Pons (tissue), 1 donor: ENCODE measurements at places on chromosomes 5 and 9.

DNA sequence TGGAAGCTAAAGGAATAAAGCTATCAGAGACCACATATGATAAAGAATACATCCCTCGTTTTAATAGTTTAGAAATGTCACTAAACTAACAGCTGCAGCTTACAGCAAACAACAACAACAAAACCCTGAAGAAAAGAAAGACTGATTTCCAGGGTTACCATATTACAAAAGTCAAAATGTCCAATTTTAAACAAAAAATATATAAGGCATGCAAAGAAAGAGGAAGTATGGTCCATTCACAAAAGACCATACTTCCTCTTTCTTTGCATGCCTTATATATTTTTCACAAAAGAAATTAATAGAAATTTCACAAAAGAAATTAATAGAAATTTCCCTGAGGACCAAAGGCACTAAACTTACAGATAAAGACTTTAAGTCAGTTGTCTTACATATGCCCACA is 354.2 kb downstream of the ARL15 start:
- DNase-seq: no peak

DNA sequence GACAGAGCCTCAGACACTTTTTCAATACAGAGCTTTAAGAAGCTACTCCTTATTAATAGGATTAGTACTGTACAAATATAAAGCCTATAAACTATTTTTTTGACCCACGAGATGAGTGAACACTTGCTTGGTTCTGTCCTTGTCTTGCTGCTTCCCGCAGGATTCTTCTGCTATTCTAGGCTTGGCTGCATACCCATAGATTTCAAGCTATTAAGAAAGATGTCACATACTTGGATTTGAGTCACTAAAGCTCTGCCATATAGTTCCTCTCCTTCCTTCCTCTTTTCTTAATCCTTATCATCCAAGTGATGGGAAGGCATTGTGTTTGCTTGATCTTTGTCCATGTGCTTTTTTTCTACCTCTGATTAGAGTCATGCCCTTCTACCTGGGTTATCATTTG is 361.2 kb upstream of the TRPC7 start:
- DNase-seq: no peak

DNA sequence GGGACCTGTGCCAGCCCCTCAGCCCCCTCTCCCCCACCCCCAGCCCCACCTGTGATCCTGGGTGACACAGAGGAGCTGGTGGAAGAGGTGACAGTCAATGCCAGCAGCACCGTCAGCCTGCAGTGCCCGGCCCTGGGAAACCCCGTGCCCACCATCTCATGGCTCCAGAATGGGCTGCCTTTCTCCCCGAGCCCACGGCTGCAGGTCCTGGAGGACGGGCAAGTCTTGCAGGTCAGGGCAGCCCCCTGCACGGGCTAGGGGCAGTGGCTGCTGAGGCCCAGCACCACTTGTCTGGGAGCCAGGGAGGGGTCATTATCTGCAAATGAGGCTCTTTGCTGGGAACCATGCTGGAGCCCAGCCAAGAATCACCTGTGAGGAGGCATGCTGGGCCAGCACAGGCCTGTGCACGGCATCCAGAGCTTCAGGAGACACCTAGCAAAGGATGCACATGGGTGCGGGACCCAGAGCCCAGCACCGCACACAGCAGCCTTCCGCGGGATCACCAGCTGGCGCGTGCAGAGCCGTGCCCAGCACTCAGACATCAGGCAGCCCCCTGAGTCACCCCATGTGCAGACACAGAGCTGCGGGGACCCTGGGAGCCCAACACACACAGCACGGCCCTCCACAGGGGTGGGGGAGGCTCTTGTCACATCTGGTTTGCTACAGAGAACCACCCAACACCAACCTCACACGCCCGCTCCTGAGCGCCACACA is 62.0 kb upstream of the ASS1 start:
- DNase-seq: no peak

GRCh38 chr5:94240596-94240992 is 377.8 kb downstream of the KIAA0825 start:
- no peak for DNase-seq

- DNase-seq: no peak
Measured at GRCh38 chr5:156401804-156402203, 74.8 kb downstream of the SGCD start.

DNA sequence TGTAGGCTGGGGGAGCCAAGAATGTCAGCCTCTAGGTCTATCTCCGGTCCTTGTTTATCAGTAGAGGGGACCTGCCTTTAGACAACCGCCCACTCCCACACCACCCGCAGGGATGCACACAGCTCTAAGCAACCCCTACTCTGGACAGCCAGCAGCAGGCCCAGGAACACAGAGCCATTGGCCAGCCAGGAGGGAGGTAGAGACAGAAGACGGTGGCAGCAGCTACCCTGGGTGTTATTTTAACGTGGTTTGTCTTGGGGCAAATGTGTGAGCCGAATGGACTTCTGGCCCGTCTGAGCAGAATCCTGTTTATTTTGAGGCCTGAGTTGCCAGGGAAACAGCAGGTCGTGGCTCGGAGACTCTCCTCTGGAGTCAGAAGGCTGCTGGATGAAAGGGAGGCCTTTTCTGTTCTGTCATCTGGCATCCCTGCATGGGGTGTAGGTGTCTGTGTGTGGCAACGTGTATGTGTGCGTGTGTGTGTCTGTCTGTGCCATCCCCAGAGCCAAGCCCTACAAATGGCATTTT is 382 bp upstream of the FGF1 start:
- DNase-seq: peak; percentile 72

- no peak for DNase-seq
Measured at GRCh38 chr5:16797951-16798350, 138.1 kb downstream of the MYO10 start.

DNA sequence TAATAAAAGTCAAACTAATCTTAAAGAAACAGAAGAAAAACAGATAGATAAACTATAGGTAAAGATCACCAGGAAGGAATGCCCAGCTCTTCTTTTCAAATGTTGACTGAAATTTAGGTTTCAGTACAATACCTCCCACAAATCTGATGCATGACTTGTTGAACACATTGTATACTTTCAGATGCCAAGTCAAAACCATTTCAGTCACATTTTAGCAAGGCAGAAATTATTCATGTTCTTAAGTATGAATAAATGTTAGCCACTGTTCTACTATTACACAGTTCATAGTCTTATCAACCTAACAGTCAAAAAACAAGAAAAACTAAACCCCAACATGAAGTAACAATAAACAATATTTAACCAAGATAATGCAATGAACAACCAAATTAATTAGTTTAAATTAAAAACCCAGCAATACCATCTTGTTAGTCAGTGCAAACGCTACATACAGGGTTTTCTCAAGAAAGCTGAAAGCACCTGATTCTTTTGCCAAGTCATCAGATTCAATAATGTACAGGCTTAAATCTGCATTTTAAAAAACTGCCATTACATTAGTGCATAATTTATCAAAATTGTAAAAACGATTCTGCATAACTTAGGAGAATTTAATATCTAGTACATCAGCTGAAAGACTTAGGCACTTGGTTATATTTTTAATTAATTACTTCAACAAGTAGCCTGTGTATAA is 20.0 kb upstream of the PDCL start:
- DNase-seq: no peak

- no peak for DNase-seq
Measured at GRCh38 chr9:113934829-113935676, 58.9 kb downstream of the ZNF618 start.

DNA sequence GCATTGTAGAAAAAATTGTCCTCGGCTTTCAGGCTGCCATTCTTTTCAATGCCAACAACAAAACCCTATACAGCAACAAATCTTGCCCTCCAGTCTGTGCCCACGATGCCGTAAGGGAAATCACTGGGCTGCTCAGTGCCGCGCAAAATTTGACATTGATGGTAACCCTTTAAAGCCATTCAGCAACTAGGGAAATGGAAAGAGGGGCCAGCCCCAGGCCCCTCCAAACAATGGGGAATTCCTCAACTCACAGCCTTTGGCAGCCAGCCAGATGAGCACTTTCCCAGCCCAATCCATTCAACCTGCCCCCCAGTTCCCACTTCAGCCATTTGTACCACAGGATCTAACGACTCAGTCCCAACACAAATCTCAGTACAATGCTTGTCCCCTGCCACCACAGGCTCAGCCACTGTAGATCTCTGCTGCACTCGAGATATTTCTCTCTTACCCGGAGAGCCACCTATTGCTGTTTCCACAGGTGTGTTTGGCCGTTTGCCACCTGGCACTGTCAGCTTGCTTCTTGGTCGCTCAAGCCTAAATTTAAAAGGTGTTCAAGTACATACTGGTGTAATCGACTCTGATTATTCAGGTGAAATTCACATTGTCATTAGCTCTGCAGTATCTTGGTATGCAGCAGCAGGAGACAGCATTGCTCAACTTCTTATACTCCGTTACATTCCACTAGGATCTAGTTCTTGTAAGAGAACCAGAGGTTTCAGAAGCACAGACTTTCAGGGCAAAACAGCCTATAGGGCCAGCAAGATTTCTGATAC is 103.3 kb downstream of the SYK start:
- no peak for DNase-seq

DNA sequence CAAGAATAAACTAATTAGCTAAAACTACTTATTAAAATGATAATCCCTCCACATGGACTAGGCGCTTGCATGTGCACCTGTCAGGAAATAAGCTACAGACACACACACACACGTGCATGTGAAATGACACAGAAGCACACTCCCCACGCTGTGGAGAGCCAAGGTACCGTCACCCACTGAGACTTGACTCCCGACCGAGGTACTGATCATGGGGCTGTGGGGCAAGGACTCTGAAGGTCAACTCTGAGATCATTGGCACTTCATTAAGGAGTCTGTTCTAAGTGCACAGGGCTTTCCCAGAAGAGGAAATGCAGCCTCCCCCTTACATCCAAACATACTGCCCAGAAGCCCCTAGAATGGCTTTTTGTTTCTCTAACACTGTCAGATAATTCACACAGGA is 264.4 kb upstream of the WWC1 start:
- no peak for DNase-seq

DNA sequence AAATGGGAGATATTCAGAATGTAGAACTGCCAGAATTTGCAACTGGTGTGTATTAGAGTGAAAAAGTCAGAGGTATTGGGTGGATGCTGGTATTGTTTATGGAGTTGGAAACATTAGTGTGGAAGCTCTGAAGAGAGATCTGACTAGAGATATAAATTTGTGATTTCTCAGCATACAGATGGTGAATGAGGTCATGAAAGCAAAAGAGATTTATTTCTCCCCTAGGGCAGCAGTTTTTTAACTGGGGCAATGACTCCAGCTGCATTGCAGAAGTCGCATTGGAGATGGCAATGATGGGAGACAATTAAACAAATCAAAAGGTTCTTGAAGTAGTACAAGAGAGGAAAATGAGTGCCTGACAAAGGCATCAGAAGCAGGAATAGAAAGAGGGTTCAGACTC is 64.9 kb downstream of the CETN3 start:
- no peak for DNase-seq

GRCh38 chr9:91963711-91964240 is 13.7 kb upstream of the ROR2 start:
- DNase-seq: no peak

DNA sequence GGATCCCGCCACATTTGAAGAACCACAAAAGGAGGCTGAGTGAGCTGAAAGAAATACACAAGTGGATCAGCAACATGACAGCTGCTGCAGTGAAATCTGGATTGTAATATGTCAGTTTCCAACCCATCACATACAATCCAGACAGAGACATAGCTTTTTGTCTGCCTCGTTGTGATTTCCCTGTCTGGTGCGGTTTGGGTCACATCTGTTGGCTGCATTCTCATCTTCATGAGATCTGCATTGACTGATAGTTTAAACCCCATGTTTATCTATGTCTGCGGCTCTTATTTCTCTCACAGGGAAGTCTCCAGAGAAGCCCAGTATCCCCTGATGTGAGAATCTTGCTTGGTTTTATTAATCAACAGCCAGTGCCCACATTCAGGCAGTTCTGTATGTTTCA is 403.1 kb upstream of the ZNF608 start:
- DNase-seq: no peak

GRCh38 chr5:56388229-56388985 is 155.3 kb upstream of the ANKRD55 start:
- DNase-seq: no peak

DNA sequence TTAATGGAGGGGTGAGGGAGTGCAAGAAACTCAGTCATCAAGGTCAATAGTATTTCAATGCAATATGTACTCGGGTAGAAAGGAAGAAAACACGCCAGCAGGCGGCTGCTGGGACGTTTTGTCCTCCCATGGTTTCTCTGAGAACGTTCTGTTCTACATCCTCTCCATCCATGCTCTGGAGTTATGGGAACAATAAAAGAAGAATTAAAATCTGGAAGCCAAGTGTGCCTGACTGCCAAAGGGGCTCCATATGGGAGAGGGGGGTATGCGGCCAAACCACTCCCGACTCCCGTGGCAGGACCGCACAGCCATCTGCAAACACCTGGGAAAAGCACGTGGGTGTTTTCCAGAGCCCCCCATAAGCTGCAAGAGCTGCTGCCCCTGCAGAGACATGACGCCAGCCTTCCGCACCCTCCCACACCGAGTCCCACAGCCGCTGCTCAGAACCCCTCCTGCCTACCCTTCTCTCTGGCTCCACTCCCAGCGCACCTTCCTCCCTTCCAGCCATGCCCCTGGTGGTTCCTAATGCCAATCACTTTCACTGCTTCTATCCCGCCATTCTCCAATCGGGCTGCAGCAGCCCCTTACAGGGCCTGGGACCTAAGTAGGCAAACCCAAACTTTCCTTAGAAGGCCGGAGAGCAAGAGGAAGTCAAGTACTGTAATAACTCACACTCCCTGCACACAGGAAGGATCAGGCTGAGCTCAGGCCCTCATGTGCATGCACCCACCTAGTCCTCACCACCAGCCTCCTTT is 241.6 kb downstream of the SYK start:
- DNase-seq: no peak

- no peak for DNase-seq
Measured at GRCh38 chr5:100755435-100755834, 147.6 kb downstream of the ST8SIA4 start.

DNA sequence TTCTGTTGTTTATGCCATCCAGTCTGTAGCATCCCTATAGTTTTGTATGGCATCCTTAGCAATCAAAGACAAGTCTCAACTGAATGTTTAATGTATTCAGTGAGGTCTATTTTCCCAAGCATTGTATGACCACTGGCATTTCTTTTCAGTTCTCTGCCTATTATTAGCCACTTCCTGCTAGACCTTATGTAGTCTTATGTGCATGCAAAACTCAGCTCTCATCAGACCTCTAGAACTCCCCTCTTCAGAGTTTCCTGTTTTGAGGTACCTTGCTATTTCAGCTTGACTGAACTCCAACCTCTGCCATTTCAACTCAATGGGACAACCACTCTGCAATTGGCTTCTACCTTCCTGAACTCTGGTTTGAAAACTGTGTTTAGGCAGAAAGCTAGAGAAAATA is 113.2 kb downstream of the SLC25A46 start:
- no peak for DNase-seq

DNA sequence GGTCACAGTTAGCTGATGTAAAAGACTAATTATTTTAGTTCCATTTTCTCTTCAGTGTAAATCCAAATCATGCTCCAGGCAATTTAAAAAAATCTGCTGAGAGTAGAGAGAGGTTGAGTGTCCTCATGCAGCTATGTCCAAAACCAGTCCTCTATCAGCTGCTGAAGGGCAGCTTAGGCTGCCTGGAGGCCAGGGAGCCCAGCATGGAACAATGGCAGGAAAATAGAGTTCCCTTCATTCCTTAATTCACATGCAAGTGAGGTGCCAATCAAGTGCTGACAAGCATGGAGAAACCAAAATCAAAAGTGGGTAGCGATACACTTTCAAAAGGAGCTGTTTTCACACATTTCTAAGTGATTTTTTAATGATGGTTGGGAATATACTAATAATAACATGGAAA is 78.3 kb upstream of the POU5F2 start:
- DNase-seq: no peak

- no peak for DNase-seq
Measured at GRCh38 chr5:58002323-58002722, 457.6 kb downstream of the PLK2 start.
